Left ventricle myocardium superior (tissue), 1 donor: ENCODE measurements at places on chromosomes 11 and 22. TPM values are rescaled to one million over a fixed set of nuclear protein-coding genes. Genes with fewer than 3 reads are reported as not detected.

- DNase-seq, result no peak
Observed at GRCh38 chr11:102465696-102466095, 13.1 kb upstream of the TMEM123 start.

GRCh38 chr11:30387891-30388861 lies 65.3 kb downstream of the ARL14EP start:
- no peak for DNase-seq

GRCh38 chr11:45395947-45396346 lies 109.8 kb upstream of the SYT13 start:
- no peak for DNase-seq

- DNase-seq, result no peak
Observed at GRCh38 chr11:123493349-123494063, 63.4 kb downstream of the GRAMD1B start.

DNA sequence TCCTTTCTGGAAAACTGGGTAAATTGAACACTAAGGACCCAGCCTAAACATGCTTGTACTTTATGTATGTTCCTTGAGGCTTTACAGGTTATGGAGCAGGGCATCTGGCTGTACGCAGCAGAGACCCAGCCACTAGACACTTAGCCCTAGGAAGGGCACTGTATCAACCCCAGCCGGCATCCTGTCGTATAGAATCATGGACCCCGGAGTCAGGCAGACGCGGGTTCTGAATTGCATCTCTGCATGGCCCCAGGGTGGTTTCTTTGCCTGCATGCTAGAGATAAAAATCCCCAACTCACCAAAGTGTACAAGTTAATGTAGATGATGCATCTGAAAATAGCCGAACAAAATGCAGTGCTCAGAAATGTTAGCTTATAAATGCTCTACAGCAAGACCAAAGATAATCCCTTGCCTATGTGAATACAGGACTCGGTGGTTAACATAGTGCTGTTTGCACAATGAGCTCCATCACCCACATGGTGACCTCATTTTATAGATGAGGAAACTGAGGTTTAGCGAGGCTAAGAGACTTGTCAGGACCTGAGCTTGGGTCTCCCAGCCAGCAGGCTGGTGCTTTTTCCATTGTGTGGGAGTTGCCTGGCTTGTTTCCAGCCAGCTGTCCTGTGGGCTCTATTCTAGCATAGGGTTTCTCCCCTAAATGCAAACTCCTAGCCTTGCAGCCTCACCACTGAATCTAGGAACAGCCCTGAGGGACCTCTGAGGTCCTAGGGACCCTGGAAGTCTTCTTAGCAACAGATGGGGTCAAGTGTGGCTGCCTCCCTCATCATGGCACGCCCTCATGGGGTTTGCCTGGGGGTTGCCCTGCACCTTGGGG lies 7.3 kb downstream of the CD6 start:
- no peak for DNase-seq

DNA sequence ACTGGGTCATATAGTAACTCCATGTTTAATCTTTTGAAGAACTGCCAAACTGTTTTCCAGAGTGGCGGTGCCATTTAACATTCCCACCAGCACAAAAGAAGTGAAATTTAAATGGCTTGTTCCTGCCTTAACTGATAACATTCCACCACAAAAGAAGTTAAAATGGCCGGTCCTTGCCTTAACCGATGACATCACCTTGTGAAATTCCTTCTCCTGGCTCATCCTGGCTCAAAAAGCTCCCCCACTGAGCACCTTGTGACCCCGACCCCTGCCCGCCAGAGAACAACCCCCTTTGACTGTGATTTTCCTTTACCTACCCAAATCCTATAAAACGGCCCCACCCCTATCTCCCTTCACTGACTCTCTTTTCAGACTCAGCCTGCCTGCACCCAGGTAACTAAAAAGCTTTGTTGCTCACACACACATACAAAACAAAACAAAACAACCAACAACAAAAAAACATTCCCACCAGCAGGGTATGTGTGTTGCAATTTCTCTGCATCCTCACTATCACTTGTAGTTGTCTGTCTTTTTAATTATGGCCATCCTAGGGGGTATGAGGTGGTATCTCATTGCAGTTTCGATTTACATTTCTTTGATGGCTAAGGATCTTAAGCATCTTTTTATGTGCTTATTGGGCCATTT lies 109.0 kb downstream of the FAR1 start:
- no peak for DNase-seq

The NXPE4 gene
- total RNA-seq, result not detected

The WBP2NL gene
- total RNA-seq, result 0.47 TPM

The TEF gene
- total RNA-seq, result 25.4 TPM

The RTL10 gene
- total RNA-seq, result 8.0 TPM

The NFAM1 gene
- 2.0 TPM for total RNA-seq
